Activated CD4-positive, alpha-beta T cell treated with anti-CD3 and anti-CD28 coated beads for 36 hours (primary cell): ENCODE measurements at places on chromosomes 7 and 10. TPM values are rescaled to one million over a fixed set of nuclear protein-coding genes. Genes with fewer than 3 reads are reported as not detected.

ITGB8 gene
- not detected for total RNA-seq

DNA sequence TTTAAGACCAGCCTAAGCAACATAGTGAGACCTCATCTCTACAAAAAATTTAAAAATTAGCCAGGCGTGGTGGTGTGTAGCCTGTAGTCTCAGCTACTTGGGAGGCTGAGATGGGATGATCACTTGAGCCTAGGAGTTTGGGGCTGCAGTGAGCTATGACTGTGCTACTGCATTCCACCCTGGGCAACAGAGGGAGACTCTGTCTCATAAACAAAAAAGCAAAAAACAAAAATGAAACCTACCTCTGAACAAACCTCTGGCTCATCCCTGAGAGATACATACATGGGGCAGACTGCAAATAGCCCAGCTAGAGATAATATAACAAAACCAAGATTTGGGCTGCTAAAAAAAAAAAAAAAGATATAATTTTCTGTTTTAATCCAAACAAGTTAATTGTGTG lies 19.5 kb downstream of the C10orf67 start:
- H3K27me3 ChIP-seq, result peaks cover 9% of the 10 kb centered on the region
- peaks cover 9% of the 10 kb centered on the region for H3K4me1 ChIP-seq
- H3K27ac ChIP-seq, result no peak overlapping the region
- H3K36me3 ChIP-seq, result no peaks in the 10 kb centered on the region

DNA sequence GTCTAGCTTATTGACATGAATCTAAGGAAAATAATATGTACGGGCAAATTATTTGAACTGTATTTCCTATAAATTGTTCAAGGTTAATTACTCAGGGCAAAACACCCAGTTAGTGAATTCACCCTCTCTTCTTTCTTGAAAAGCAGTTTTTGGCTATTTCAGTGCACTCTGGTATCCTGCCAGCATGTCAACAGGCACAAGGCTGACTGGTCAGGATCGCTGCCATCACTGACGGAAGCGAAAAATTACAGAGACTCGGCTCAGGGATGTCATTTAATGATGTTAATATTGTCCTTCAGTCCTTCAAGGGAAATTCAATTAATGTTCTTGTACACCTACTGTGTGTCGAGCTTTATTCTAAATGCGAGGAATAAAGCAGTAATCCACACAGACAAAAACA lies 28.3 kb upstream of the OLAH start:
- no peak for DNase-seq
- H3K4me3 ChIP-seq, result no peak overlapping the region
- H3K4me1 ChIP-seq, result no peaks in the 10 kb centered on the region

DNA sequence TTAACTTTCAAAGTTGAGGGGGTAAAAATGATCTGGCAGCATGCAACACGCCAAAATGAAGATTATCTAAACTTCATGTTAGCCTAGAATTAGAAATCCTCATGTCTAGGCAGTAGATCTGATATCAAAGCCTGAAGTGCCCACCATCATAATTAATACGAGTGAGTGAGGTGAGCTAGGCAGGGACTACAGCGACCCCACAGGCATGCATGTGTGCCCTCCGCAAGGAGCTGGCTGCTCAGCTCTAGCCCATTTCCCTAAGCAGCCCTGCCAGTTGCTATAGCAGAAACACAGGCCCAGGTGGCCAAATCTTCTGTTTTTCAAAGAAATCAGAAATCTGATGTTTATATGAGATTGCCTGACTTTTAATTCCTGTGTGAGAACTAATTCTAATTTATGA lies 93.1 kb upstream of the IFRD1 start:
- H3K27ac ChIP-seq, result no peak overlapping the region
- DNase-seq, result no peak
- H3K27me3 ChIP-seq, result peaks cover 14% of the 10 kb centered on the region
- H3K4me3 ChIP-seq, result no peak overlapping the region

DNA sequence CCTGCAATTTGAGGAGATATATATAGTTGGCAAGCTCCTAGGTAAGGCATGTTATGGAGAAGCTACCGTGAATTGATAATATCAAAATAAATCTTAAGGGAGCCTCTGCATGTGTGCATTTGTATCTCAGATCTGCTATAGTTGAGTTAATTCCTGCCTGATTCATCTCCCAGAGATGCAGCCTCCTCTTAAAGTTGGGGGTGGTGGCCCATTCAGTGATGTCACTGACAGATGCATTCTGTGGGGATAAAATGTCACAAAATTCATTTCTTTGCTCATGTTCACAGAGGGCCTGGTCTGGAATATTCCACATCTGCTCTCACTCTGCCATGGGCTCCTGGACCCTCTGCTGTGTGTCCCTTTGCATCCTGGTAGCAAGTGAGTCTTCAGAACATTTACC lies 185.8 kb upstream of the PRSS1 start:
- H3K4me3 ChIP-seq, result peak overlapping the region; percentile 42
- DNase-seq, result no peak
- H3K4me1 ChIP-seq, result peaks cover 2% of the 10 kb centered on the region
- H3K27me3 ChIP-seq, result no peaks in the 10 kb centered on the region

DNA sequence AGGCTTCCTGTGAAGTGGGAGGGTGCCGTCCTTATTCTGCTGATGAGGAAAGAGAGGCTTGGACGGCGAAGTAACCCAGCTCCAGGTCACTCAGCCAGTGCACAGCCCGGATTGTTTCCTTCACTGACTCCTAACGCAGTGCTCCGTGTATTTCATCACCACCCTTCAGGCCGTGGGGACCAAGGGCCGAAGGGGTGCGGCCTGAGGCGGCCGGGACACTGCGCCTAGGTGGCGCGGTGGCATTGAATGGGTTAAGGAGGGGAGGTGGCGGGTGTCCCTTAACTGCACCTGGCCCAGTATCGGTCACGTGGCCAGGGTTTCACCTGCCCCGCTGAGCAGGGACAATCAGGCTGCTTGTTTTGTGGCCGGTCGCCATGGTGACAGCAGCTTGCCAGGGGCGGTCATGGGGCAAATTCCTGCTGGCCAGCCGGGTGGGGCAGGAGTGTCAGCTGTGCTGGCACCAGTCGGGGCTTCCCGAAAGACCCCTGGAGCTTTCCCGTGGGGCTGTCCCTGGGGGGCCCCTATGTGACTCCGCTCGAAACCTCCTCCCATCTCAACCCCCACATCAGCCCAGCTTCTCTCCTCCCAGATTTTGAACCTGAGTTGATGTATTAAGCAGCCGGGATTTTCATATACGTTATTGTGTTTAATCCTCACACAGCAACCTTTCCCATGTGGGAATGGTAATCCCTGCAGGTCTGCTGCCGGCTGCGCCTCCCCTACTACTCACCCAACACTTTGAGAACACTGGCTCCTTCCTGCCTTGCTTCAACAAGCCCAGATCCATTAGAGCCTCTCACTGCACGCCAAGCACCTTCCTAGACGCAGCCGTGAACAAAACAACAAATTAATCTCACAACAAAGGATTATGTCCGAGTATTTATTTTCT lies 4.4 kb upstream of the ABHD11 start:
- no peaks in the 10 kb centered on the region for H3K27me3 ChIP-seq
- H3K36me3 ChIP-seq, result no peaks in the 10 kb centered on the region
- H3K4me1 ChIP-seq, result peaks cover 2% of the 10 kb centered on the region
- no peak for DNase-seq
- no peak overlapping the region for H3K27ac ChIP-seq
- no peak overlapping the region for H3K4me3 ChIP-seq

- H3K36me3 ChIP-seq, result no peaks in the 10 kb centered on the region
- no peak overlapping the region for H3K4me3 ChIP-seq
- H3K27ac ChIP-seq, result no peak overlapping the region
- no peaks in the 10 kb centered on the region for H3K4me1 ChIP-seq
These were observed 181.3 kb downstream of the BAMBI start for GRCh38 chr10:28858646-28859045.

DNA sequence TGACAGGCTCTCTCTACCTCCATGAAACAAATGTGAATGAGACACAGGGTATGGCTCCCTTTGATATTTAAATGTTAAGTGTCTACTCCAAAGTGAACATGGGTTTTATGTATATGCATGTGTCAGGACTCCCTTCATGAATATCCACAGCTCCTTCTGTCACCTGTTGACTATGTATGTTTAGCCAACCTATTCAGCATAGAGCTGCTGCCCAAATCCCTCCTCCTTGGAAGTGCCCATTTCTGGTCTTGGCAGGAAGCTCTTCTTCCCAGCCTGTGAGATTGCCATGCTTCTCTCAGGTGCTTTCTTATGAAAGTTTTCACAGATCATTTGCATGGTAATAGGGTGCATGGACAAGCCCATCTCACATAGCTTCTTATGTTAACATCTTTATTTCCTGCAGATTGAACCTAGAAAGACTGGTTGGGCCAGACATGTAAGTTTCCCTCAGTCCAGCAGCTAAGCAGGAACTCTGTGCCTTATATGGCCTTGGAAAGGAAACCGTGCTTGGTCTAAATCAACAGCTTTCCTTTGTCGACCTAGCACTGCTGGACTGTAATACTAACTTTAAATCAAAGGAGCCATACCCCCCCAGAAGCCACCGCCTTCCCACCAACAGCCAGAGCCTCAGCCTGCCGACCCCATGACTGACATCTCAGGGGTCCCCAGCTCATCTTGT lies 288.9 kb downstream of the ADARB2 start:
- no peak for DNase-seq
- H3K27ac ChIP-seq, result no peak overlapping the region
- peaks cover 15% of the 10 kb centered on the region for H3K27me3 ChIP-seq

DNA sequence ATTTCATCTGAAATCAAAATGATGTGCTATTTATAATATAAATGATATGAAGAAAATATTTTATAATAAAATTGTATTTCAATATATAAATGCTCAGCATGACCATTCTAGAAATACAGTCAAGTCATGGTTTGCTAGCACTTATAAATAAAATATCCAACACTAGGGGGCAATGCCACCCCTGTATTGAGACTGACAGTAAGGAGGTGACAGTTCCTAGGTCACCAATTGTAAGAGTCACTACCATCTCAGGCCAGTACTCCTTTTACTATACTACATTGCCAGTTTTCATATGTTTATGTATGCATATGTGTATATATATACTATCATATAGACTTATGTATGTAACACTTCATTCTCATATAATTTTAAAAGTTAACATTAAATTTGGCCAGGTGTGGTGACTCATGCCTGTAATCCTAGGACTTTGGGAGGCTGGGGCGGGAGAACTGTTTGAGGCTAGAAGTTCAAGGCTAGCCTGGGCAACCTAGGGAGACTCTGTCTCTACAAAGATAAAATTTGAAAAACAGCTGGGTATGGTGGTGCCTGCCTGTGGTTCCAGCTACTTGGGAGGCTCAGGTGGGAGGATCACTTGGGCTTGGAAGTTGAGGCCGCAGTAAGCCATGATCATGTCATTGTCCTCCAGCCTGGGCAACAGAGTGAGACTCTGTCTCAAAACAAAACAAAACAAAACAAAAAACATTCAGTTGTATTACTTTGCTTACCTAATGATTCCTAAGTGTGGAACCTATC lies 2.4 kb upstream of the CNOT4 start:
- H3K36me3 ChIP-seq, result no peaks in the 10 kb centered on the region
- H3K27me3 ChIP-seq, result no peaks in the 10 kb centered on the region
- H3K4me3 ChIP-seq, result no peak overlapping the region
- no peak overlapping the region for H3K27ac ChIP-seq

DNA sequence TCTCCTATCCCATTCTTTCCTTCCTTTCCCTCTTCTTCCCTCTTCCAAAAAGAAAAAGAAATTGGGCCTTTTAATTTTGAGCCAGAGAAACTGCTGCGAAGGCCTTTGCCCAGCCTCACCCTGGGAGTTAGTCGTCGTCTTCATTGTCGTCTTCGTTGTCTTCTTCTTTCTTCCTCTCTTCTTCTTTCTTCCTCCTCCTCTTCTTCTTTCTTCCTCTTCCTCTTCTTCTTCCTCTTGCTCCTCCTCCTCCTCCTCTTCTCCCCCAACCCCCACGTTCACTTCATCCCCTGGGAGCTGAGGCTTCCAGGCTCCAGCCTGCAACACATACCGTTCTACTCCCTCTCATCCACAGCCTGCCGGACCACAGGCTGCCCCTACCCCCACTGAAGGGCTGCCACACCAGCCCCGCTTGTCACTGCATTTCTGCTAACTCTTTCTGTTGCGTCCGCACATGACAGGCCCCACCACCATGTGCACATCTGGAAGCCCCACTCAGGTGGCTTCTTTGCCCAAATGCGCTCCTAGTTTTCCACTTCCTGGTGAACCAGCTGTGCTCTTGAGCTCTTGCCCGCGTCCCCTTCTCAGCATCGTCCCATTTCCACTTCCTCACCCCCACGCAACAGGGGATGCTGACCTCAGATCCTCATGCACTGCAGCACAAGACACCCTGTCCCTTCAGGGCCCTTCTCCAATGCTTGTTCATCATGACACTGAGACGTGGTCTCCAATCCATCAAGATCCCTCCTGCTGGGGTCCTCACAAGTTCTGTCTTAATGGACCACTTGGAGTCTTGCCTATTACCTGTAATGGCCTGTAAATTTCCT lies 94.9 kb upstream of the SH2B2 start:
- H3K4me3 ChIP-seq, result no peak overlapping the region
- DNase-seq, result no peak
- peaks cover 7% of the 10 kb centered on the region for H3K36me3 ChIP-seq
- H3K27me3 ChIP-seq, result no peaks in the 10 kb centered on the region
- no peak overlapping the region for H3K27ac ChIP-seq
- H3K4me1 ChIP-seq, result no peaks in the 10 kb centered on the region

CYP2E1 gene
- 0.25 TPM for total RNA-seq

AKR1C4 gene
- total RNA-seq, result not detected

EEF1AKMT2 gene
- total RNA-seq, result 28.4 TPM

CRYGN gene
- 0.11 TPM for total RNA-seq

SPDYE5 gene
- total RNA-seq, result not detected

DNA sequence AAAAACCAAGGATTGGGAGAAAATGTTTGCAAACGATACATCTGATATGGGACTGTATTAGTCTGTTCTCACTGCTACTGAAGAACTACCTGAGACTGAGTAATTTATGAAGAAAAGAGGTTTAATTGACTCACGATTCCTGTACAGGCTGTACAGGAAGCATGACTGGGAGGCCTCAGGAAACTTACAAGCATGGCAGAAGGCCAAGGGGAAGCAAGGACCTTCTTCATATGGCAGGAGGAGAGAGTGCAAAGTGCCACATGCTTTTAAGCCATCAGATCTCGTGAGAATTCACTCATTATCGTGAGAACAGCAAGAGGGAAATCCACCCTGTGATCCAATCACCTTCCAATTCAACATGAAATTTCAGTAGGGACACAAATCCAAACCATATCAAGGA lies 11.0 kb downstream of the ZNF713 start:
- H3K27me3 ChIP-seq, result no peaks in the 10 kb centered on the region
- no peaks in the 10 kb centered on the region for H3K4me1 ChIP-seq
- DNase-seq, result no peak
- no peak overlapping the region for H3K4me3 ChIP-seq

RET gene
- 0.32 TPM for total RNA-seq

- no peak overlapping the region for H3K4me3 ChIP-seq
- H3K27me3 ChIP-seq, result peaks cover 11% of the 10 kb centered on the region
- H3K36me3 ChIP-seq, result no peaks in the 10 kb centered on the region
- no peak overlapping the region for H3K27ac ChIP-seq
- no peaks in the 10 kb centered on the region for H3K4me1 ChIP-seq
These were observed 5.5 kb upstream of the MMD2 start for GRCh38 chr7:4964506-4964905.
